ENCODE measurements at places on chromosomes 3 and 15.

DNA sequence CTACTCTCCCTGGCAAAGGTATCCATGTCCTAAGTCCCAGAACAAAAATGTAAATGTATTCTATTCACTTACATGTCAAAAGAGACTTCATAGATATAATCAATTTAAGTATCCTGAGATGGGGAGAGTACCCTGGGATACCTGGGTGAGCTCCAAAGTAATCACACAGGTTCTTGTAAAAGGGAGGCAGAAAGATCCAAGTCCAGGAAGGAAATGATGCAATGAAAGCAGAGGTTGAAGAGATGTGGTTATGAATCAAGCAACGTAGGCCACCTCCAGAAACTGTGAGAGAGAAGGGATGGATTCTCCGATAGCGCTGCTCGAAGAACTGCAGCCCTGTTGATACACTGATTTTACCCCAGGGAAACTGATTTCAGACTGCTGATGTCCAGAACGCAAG, 93.9 kb upstream of the VGLL3 start:
- DNase-seq = no peak

- peak; percentile 93 for DNase-seq
Observed at GRCh38 chr15:44726568-44727484, 9.5 kb upstream of the TRIM69 start.

DNA sequence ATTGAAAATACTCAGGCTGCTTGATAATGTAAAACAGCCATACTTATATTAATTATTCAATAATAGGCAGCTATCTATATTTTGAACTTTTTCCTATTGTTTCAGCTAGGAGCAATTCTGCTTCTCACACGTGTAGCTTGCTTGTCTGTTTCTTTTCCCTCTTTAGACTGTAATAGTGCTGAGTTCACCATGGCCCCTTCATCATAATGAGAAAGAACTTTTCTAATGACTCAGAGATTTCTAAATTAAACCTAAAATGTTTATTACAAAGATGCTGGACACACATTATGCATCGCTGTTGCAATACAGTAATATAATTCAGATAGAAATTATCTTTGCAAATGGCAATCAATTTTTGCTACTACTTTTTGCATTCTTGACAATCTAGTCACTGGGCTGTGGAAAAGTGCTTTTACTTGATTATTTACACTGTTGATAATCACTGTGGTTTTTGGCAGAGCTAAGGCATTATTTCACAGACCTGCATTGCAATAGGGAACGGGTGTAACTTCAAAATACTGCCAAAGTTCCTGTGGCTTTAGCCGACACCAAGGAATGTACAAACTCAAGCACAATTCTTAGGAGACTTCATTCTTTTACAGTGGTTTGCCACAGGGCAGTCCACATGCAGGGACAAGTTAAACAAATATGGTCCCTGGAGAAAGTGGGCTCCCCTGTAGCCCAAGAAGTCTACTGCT, 281.0 kb upstream of the TBL1XR1 start:
- peak; percentile 36 for DNase-seq

DNA sequence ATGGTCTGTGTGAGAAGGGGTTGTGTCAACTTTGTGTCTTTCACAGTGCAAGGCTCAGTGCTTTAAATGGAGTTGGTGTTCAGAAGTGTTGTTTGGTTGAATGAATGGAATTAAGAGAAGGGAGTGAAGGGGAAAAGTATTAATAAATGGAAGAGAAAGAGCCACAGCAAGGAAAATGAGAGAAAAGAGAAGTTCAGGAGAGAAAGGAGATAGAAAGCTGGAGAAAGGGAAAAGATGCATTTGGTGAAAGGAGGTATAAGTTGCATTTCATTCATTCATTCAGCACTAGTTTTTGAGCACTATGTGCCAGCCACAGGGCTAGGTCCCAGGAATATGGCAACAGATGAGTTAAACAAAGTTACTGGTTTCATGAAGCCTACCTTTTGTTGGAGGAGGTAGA, 34.3 kb upstream of the PPP4R2 start:
- DNase-seq = no peak

GRCh38 chr3:195236076-195236798, 34.7 kb downstream of the XXYLT1 start:
- no peak for DNase-seq

GRCh38 chr15:28922707-28923012, 36.9 kb downstream of the APBA2 start:
- DNase-seq = no peak
